H9 (cell line): ENCODE measurements at places on chromosomes 5 and 9. TPM values are rescaled to one million over a fixed set of nuclear protein-coding genes. Genes with fewer than 3 reads are reported as not detected.
A peak's percentile ranks its signal among the peaks of the same experiment; 100 is the strongest.

Gene TMEFF1
- 64.7 and 65.5 TPM in 2 replicates for total RNA-seq

Gene CNTFR
- total RNA-seq: 0.55 and 1.3 TPM in 2 replicates

DNA sequence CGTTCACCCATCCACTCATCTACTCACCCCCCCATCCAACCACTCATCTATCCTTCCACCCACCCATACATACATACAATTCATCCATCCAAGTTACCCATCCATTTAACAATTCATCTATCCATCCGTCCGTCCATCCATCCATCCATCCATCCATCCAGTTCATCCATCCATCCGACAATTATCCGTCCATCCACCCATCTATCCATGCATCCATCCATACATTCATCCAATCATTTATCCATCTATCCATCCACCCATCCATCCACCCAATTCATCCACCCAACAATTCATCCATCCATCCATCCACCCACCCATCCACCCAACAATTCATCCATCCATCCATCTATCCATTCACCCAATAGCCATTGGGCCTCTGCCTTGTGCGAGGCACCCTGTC lies 173.2 kb upstream of the MVB12B start:
- no peak for DNase-seq

DNA sequence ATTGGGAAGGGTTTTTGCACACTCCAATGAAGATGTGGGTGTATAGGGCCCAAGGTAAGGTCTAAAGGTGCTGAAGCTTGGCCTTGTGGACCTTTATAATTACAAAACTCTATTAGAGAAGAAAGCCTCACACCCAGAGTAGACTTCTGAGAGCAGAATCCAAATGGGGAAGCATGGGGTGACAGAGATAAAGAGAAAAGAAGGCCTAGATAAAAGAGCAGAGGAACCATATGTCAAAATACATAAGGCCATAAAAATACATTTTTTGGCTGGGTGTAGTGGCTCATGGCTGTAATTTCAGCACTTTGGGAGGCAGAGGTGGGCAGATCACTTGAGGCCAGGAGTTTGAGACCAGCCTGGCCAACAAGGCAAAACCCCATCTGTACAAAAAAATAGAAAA lies 27.4 kb upstream of the TCERG1 start:
- DNase-seq: no peak

- no peak for DNase-seq
Measured at GRCh38 chr5:4674166-4674565, 466.0 kb upstream of the ADAMTS16 start.

Gene ANXA2R
- 0.20 and 0.22 TPM in 2 replicates for total RNA-seq

GRCh38 chr5:157651623-157652376 lies 438 bp downstream of the SOX30 start:
- DNase-seq: peak; percentile 85

GRCh38 chr9:110738982-110739381 lies 70.4 kb downstream of the MUSK start:
- no peak for DNase-seq

Gene SPATA31A3
- total RNA-seq: 0.35 and 0.46 TPM in 2 replicates

DNA sequence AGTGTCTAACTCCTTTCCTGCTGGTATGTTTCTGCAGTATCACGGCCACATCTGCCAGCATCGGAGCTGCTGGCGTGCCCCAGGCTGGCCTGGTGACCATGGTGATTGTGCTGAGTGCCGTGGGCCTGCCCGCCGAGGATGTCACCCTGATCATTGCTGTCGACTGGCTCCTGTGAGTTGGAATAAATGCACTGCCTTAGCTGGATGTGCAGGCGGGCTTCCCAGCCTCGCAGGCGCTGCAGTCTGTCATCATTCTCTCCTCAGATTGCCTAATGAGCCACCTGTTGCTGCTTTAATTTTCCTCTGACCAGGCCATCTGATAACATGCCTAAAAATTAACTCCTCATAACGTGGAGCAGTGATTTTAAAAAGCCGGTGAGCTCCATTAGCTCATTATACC lies 79.1 kb upstream of the PLPP6 start:
- DNase-seq: no peak

GRCh38 chr5:14364576-14365472 lies 216.8 kb upstream of the OTULINL start:
- peak; percentile 82 for DNase-seq

DNA sequence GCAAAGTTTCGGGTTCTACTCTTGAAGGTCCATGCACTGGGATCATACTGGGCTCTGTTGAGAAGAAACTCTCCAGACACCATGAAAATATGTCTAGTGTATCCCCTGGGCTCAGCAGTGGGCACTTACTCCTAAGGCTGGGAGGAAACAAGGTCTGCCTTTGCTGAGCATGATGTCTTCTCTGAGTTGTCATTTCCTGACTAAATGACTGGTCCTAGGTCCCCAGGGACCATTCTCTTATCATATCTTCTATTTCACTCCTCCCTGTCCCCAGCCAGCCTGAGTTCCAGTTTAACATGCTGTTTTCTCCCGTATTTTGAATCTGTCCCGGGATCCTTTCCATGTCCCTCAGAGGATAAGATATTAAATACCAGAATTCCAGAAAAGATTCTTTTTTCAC lies 225.4 kb downstream of the MTRR start:
- no peak for DNase-seq

- peak; percentile 45 for DNase-seq
Measured at GRCh38 chr5:178589180-178590140, 733 bp downstream of the COL23A1 start.

Gene FAM221B
- not detected in 2 replicates for total RNA-seq

DNA sequence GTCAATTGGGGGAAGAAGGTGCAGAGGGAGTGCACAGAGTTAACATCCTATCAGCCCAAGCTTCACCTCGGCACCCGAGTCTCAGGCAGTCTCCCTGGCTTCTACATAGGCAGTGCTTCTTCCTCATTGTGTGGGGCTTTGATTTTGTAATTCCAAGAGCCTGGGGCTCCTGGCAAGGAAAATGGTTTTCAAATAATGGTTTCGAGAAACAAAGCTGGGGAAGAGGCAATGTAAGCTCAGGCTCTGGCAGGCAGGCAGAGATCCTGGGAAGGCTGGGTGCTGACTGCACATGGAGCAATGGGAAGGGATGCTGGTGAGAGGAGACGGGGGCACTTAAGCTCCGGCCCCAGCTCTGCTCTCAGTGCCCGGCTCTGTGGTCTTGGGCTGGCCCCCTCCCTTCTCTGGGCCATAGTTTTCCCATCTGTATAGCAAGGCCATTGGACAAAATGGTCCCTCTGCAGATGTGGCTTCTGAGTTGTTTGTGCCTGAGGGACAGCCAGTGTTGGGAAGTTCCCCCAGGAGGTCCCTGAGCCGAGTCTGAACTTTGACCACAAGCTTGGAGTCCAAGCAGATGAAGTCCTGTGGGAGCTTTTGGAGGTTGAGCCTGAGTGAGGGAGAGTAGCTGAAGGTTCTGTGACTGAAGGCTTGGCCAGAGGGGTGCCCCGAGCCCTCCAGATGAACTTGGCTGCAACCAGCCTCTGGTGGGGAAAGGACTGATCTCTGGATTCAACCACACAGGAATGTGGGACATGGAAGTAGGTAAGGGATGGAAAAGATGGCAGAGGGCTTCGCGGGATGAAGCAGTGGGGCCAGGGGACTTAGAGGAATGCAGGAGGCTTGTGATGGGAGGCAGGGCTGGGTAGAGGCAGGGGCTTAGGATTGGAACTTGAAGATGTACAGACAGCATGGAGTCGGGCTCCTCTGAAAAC lies 28.5 kb upstream of the IL17B start:
- DNase-seq: no peak

GRCh38 chr9:84932915-84933527 lies 263.5 kb downstream of the NTRK2 start:
- peak; percentile 36 for DNase-seq

DNA sequence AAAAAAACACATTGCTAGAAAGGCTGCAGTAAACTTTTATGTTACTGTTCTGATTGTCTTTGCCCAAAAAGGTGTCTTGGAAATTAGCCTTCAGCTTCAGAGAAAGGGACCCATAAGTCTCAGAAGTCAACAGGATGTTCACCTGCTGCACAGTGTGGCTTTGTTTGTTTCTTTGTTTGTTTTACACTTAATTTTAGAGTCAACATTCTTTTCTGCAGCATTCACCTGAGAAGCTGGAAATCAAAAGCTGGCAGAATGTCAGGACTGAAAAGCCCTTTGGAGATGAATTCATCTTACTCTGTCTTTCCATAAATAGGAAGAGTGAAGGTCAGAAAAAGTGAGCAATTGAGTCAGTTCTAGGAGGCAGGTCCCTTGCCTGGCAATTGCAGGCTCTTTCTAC lies 170.0 kb downstream of the PAPPA start:
- no peak for DNase-seq

- DNase-seq: no peak
Measured at GRCh38 chr5:57862942-57863341, 380.3 kb upstream of the ACTBL2 start.

Gene TAS2R1
- not detected in 2 replicates for total RNA-seq

DNA sequence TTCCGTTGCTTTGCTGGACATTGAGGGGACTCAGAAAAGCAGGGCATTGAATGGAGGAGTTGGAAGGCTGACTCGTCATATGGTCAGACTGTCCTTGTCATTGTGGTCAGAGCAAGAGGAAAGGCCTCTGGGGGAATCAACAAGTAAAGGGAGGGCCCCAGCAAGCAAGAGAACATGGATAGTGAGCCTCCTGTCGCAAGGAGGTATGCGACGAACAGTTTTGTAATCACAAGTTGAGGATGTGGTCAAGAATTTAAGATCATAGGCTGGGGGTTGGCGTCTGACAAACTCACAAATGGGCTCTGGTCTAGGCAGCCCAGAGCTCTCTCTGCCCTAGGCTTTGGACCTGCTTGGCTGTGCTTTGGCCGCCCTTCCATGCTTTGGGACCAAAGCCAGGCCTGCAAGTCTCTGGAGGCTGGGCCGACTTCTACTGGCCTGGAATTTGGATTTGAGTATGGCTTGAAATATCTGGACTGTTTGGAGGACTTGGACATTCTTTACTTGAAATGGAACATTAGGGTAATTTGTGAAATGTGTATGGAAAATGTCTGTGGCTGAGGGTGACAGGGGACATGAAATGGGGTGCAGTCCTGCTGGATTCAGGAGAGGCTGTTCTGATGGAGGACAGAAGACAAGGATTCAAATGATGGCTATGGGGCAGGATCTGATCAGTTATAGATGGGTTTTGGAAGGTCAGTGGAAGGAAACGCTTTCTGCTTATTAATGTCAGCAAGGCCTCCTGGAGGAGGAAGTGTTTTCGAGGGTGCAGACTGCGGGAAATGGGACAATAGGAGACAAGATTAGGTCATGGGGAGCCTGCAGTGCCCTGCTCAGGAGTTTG lies 19.2 kb upstream of the NDST1 start:
- DNase-seq: no peak

DNA sequence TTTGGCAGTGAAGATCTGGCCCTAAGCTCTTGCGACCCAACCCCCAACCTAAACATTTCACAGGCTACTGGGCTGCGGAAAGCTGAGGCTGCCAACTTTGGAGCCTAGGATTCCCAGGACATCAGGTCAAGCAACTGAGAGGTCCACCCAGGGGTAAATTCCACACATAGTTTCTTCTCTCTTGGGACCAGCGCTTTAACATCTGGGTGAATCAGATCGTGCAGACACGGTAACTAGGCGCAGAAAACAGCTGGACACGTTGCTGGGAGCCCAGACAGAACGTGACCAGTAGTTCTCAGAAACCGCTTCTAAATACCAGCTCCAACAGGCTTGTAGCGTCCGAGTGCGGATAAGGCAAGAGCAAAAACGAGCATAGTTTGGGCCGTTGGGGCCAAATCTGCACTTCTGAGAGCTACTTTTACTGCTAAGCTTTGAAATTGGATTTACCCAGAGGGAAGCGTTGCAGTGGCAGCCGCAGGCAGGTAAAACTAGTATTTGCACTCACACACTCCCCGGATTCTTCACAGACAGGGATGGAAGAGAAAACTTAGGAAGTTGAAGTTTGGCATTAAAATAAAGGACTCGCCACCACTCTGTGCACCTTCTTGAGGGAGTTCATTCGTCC lies 11.8 kb downstream of the ITGA1 start:
- DNase-seq: peak; percentile 66

DNA sequence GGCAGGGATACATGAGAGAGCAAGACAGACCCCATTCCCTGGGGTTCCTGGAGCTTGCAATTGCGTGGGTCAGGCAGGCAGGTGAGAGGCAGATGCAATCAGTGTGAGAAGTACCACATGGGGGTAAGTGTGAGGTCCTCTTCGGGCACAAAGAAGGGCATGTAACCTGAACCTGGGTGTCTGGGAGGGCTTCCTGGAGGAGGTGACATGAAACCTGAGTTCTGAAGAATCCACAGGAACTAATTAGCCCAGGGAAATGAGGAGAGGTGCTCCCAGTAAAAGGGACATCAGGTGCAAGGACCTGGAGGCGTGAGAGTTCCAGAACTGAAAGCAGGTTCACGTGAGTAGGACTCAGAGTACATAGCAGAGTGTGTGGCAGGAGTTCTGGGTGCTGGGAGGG lies 2.5 kb downstream of the AMBP start:
- no peak for DNase-seq

DNA sequence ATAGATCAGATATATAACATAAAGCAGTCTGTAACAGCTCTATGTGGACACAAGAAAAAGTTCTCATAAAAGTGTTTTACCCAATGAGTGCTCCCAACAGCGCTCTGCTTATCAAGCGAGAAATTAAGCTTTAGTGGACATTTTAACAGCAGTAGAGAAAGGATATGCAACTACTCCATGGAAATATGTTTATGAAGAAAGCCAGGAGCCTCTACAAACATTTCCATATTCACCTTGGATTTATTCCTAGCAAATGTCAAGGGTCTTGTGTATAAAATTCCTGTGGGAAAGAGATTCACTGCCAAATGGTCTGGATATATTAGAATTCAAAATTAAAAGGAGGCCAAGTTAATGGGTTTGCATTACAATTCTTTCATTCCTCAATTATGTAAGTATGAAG lies 66.5 kb downstream of the DTWD2 start:
- DNase-seq: no peak

Gene MVB12B
- 5.8 and 7.1 TPM in 2 replicates for total RNA-seq

Gene SPARC
- total RNA-seq: 320 and 323 TPM in 2 replicates

- DNase-seq: no peak
Measured at GRCh38 chr5:43286623-43287022, 26.6 kb downstream of the HMGCS1 start.

DNA sequence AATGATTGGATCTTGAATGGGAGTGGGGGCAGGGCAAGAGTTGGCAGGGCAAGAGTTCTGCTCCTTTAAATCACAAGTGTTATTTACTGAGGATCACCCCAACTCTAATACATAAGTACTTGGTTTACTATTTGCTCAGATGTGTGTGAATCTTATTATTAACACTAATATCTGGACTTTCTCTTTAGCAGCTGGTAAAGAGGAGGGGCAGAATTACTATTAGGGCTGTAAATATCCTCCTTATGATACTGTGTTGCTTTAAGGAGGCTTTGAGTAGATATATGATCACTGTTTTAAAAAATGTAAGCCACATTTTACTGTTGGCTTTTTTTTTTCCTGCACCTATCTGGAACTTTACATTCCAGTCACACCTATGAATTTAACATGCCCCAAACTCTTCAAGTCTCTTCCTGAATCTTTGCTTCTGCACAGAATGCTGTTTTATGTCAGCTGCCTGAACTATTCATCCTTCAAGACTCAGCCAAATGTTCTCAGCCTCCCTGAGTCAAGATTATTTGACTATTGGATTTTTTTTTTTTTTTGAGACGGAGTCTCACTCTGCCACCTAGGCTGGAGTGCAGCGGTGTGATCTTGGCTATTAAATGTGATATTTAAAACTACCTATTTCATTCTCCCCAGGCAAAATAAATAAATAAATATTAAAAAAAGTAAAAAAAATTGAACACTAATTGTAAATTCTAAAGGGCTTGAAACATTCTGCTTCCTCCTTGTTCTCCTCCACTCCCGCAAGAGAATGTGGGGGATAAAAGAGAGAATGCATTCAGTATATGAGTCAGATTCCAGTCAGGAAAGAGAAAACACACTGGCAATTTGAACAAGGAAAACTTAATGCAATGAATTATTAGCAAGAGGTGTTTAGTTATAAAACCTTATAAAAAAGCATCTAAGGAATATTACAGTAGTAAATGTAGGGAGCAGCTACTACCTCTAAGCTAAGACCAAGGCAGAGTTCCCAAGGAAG lies 99.3 kb downstream of the FOCAD start:
- DNase-seq: no peak
